Stimulated activated CD4-positive, alpha-beta T cell treated with anti-CD3 and anti-CD28 coated beads, TNF-alpha, amount 100 ng/mL, for 1 hour (primary cell): ENCODE measurements at places on chromosomes 12 and 14.
A peak's percentile ranks its signal among the peaks of the same experiment; 100 is the strongest.

DNA sequence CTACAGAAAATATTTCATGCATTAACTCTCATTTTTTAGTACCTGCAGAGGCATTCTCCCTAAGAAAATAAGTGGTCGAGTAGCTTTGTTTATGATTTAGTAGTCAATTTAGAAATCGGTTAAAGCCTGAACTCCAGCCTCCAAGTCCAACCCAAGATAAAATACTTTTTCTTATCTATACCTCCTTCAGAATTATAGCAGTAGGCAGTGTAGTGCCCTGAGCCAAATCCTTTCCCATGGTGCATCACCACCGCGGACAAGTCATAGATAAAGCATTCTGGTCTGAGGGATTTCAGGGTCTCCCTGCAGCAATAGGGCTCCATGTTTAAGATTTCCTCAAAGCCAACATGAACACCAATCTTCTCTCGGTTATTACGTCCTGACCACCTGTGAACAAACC is 30.5 kb downstream of the USP44 start:
- no peak for DNase-seq

- DNase-seq, result no peak
Observed at GRCh38 chr12:132329036-132329719, at the start of gene GALNT9. Gene GALNT9, minus strand, starts transcription at chr12:132329589. Its CDS starts 386 bp downstream, at chr12:132329203.

DNA sequence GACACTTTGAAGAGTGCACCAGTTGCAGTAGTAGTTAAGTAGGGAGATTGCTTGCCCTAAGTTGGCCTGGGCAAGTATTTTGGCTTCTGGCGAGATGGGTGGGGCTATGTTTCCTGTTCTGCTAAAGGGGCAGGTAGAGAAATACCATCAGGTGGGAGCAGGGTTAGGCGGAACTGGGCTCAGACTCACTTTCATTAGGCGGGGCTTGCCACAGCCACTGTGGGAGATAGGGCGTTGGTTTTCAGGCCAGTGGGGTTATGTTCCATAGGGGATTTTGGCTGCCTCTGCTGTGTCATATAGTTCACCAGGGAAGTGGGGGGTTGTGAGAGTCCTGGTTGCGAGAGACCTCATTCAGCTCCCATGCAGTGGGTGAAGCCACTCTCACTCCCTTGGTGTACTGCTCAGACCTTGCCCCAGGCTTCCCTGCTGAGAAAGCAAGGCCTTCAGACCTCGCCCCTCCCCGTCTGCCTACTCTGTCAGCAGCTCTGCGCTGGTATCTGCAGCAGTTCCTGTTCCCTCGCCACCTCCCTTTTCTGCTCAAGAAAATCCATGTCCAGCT is 43.3 kb downstream of the AEBP2 start:
- DNase-seq, result no peak

- DNase-seq, result no peak
Observed at GRCh38 chr12:99619389-99620158, 28.0 kb upstream of the GARIN6 start.

DNA sequence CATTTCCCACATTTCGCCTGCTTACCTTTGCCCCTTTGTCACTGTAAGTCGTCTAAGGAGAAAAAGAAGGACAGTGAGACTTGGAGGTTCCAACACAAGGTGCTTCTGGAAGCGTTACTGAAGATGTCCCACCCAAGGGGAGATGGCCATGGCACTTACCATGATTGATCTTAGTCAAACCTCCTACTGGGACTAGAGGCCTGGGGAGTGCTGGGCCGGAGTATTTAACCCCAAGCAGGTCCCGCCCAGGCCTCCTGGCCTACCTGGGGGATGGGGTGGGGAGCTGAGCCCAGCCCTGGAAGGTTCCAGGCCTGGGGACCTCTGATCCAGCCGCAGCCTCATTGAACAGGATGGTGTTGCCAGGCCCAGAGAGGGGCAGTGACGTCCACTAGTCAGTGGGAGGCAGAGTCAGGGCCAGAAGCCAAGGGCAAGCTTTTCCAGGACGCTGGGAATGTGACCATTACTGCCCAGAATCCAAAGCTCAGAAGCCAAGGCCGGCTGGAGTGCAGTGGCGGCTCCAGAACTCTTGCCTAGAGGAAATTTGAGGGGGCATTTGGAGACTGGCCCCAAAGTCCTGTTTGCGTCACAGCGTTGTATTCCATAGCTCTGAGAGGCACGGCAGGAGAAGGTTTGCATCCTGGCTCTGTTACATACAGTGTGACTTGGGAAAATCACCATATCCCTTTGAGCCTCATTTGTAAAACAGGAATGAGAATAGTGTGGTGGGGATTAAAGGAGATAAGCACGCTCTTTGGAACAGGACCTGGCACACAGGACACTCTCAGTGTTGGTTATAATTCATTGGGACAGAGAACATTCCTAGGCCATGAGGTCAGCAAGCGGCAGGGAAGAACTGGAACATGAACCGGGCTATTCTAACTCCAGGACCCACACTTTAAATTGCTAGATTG is at the start of gene HPD:
Gene HPD, minus strand, starts transcription at position 198 of the 911 bp plus-strand sequence. Its CDS starts 36 bp downstream, at position 162.
- DNase-seq, result no peak

- DNase-seq, result peak; percentile 22
Observed at GRCh38 chr14:75303381-75303789, 24.8 kb downstream of the FOS start.

DNA sequence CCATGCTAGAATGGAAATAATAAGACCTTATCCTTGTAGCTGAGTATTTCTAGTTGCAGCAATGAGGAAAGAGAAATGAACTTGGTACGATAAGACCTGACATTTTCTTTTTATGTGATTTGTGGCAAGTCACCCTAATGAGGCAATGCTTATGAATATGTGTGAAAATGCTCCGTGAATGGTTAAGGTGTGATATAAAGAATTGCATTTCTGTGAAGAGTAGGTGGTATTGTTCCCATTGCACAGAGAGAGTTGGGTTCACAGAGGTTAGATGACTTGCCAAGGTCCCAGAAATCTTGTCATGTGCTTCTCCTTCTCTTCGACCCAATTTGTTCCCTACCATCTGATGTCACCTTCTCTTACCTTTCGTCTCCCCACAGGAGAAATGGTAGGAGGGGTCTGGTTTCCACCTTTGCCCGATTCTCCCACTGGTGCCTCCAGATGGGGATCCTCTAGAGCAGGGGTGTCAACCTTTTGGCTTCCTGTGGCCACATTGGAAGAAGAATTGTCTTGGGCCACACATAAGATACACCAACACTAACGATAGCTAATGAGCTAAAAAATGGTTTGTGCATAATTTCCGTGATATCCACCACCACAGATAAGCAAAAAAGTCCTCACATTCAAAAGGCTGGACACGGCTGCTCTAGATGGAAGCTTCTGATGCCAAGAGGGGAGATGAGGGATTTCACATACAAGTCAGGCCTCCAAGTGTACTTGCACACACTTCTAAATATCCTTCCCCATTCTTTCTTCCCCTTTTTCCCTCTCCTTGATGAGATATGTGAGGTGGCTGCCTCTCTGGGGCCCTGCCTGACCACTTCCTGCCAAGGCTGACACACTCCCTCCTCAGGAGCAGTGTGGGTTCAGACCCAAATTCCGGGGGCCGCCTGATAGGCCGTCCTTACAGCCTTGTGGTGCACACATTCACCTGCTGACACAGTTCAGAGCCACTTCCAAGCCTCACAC is 96.1 kb downstream of the PLXNC1 start:
- DNase-seq, result no peak
